H7 (cell line): ENCODE measurements at places on chromosomes 13 and 19. TPM values are rescaled to one million over a fixed set of nuclear protein-coding genes. Genes with fewer than 3 reads are reported as not detected.

Gene TEX101
- not detected in 2 replicates for total RNA-seq

DNA sequence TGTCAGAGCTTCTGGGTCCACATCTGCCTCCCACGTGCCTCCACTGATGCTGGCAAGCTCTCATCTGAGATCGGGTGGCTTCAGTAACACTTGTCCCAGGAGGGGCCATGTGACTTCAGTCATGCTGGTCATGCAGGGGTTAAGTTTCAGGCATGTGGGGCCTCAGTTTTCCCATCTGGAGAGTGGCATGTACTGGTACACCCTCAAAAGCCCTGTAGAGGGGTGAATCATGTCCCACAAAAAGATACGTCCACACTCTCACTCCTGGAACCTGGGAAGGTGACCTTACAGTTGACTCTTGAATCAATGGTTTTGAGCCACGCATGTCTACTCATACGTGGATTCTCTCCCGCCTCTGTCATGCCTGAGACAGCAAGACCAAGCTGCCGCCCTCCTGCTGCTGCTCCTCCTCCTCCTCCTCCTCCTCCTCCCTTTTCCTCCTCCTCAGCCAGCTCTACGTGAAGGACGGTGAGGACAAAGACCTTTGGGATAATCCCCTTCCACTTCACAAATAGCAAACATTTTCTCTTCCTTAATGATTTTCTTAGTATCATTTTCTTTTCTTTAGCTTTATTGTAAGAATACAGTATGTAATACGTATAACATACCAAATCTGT is 53.7 kb downstream of the COMP start:
- no peak for DNase-seq

Gene CEACAM8
- total RNA-seq: not detected in 2 replicates

Gene KLF5
- total RNA-seq: 1.5 and 3.8 TPM in 2 replicates

Gene PRTN3
- total RNA-seq: 0.66 TPM in 1 of 2 replicates, not detected in the other

Gene CGB1
- not detected in 2 replicates for total RNA-seq

DNA sequence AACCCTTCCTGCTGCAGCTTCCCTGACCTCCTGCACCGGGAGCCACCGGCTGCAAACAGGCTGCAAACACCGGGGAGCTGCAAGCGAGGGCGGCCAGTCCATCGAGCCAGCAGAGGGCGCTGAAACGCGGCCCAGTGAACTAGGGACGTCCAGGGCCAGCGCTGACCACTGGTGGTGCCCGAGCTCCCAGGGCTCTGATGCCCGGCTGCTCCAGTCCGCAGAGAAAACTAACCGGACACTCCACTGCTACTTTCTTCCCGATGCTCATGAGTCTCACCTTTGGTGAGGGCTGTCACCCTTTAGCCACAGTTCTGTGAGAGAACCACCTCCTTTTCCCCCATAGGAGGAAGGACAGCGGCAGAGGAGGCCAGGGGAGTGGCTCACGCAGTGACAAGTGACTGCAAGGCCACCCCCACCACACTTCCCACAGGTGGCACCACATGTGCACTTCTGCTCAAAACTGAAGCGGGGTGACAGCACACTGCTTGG is 82.8 kb upstream of the MTIF3 start:
- peak; percentile 85 for DNase-seq

GRCh38 chr19:11268783-11269267 is 6.5 kb upstream of the DOCK6 start:
- DNase-seq: no peak

Gene TNFRSF19
- 0.22 and 0.31 TPM in 2 replicates for total RNA-seq

- no peak for DNase-seq
These were observed 2.0 kb downstream of the CDC34 start for GRCh38 chr19:533364-534058.

Gene SEMA6B
- total RNA-seq: 38.4 and 43.0 TPM in 2 replicates

DNA sequence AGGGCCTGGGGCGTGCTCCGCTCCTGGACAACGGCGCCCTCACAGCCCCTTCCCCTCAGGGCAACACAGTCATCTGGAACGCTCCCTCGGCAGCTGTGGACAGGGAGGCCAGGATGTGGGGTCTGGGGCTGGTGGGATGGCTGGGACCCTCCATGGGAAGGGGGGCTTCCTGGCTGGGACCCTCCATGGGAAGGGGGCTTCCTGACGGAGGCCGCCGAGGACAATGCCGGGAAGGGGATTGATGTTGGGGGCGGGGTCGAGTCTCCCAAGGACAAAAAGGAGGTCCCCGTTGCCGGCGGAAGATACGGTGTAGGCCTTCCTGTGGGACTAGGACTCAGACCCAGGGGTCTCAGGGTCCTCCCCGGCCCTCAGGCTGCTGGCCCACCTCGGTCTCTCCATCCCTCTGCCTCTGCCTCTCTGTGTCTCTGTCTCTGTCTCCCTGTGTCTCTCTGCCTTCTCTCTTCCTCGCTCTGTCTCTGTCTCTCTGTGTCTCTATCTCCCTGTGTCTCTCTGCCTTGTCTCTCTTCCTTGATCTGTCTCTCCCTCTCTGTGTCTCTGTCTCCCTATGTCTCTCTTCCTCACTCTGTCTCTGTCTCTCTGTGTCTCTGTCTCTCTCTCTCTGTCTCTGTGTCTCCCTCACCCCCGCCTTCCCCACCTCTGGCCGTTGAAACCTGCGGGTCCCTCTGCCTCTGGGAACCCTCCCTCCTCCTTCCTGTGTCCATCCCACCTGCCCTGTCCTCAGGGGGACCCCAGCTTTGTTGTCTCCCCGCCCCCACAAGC is 2.7 kb upstream of the MADCAM1 start:
- peak; percentile 70 for DNase-seq

DNA sequence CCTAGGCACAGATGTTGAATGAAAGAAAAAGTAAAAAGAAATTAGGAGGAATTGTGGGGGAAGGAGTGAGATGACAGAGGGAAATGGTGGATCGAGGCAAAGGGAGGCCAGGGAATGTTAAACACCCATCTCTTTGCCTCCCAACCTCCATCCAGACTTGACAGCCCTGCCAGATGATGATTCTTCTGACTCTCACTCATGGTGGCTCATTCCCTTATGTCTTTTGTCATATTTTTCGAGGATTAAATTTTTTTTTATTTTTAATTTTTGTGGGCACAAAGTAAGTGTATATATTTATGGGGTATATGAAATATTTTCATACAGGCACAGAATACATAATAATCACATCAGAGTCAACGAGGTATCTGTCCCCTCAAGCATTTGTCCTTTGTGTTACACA is 42.8 kb downstream of the ADGRE1 start:
- DNase-seq: no peak

DNA sequence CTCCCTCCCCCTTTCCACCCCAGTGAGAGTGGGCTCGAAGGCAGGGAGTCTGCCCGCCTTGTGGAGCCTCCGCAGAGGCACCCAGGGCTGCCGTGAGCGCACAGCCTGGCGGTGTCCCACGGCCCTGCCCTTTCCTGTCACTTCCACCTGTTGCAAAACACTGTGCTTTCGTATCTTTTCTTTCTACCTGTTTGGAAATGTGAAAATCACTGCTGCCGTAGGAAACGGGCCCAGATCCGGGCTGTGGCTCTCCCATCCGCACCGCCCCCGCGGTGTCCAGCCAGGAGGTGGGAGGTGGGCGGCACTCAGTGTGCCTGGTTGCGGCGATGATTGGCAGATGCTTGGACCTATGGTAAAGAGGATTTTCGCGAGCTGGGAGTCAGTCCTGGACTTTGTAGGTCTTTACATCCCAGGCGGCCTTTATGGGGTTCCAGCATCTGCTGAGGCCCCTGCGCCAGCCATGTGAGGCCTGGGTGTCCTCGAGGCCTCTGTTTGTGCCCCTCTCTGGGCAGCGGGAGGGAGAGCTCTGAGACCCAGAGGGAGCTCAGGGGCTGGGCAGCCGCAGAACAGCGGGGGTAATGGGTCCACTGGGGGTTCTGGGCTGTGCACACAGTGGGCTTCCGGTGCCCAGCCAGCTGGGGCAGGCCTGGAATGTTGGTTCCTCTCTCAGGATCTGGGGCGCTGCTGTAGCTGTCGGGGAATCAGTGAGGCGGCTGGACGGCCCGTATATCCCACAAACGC is 6.1 kb downstream of the STK11 start:
- peak; percentile 90 for DNase-seq

Gene MED26
- 12.0 and 14.2 TPM in 2 replicates for total RNA-seq

Gene PSG7
- not detected in 2 replicates for total RNA-seq

Gene SRRM5
- 0.21 and 0.26 TPM in 2 replicates for total RNA-seq

GRCh38 chr13:39417643-39418042 is 185.3 kb downstream of the LHFPL6 start:
- no peak for DNase-seq

Gene ZNF525
- total RNA-seq: 11.3 and 23.6 TPM in 2 replicates

Gene FAM83E
- total RNA-seq: 3.8 and 4.0 TPM in 2 replicates

Gene C1QTNF9
- 0.10 TPM in 1 of 2 replicates, not detected in the other for total RNA-seq

GRCh38 chr19:42412661-42413076 is 14.5 kb downstream of the LIPE start:
- DNase-seq: peak; percentile 42

Gene CRTC1
- total RNA-seq: 3.7 and 6.1 TPM in 2 replicates

GRCh38 chr13:46903748-46904147 is 6.9 kb upstream of the HTR2A start:
- DNase-seq: no peak

Gene IL12RB1
- total RNA-seq: not detected in 2 replicates

Gene PCDH20
- total RNA-seq: 0.89 and 1.4 TPM in 2 replicates

- DNase-seq: no peak
These were observed 41.7 kb downstream of the HTR2A start for GRCh38 chr13:46855166-46855565.

DNA sequence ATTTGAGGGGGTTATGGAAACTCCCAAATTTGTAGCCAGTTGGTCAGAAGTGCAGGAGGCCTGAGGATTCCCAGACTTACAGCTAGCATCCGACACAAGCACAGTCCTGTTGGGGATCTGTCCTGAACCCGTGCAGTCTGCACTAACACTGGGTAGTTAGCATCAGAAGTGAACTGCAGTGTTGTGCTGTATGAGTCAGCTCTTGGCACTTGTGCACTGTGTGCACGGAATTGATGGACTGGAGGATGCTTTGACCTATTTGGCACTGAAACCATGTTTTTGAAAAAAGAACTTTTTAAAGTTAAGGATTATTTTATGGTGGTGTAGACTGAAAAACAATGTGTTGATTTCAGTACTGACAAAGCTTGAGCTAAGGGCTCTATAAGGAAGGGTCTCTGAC is 279.0 kb downstream of the NHLRC3 start:
- no peak for DNase-seq

- no peak for DNase-seq
These were observed 244.8 kb downstream of the NHLRC3 start for GRCh38 chr13:39283072-39283471.

DNA sequence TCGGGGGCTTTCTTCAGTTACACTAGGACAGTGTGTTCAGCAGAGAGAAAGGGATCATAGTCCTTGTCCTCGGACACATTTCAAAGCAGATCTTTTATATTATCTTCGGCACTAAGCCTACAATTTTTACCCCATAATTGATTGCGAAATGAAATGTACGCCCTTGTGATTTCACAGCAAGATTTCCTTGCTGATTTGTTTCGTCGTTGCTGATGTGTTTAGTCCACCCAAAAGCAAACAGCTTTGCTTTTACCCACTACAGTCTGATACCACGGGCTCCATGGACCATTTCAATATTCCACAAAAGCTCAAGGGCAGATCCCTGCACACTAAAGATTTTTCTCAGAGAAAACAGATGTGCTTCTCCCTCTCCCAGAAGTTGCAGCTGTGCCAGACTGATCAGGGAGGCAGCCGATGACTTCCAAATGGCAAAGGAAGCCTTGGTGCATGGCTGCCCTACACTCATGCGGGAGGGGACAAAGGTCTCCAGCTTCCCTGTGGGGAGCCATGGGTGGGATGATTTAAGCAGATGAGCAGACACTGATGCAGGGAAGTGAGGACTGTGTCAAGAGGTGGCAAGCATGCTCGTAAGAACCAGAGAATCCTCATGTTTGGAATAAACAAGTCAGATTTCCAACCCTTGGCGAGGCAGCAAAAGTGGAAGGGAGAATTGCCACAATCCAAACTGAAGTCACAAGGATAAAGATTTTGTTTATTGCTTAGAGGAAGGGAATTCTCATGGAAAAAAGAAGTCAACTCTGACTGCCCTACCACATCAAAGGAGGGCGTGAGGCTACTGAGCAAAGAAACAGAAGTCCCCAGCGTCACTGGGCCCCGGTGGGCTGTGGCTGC is 81.1 kb downstream of the STK24 start:
- DNase-seq: no peak

GRCh38 chr13:56752636-56753035 is 388.1 kb upstream of the PRR20A start:
- DNase-seq: no peak

GRCh38 chr19:50330365-50331078 is 1.3 kb upstream of the KCNC3 start:
- DNase-seq: peak; percentile 98

DNA sequence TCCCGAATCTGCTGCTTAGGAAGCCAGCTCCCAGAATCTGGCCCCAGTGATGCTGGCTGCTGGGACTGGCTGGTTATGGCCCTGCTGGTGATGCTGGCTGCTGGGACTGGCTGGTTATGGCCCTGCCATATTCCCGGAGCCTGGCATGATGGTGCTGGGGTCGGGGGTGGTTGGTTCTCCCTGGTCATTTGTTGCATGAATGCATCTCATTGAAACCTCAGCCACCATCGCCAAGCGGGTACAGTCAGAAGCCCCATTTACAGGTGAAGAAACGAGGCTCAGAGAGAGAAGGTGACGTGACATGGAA is 2.1 kb downstream of the PGLYRP1 start:
- DNase-seq: no peak

- DNase-seq: no peak
These were observed 74.5 kb downstream of the NBEA start for GRCh38 chr13:35016362-35017112.

GRCh38 chr19:3578390-3578789 is 5.6 kb downstream of the HMG20B start:
- no peak for DNase-seq

- peak; percentile 24 for DNase-seq
These were observed 7.4 kb downstream of the ACP5 start for GRCh38 chr19:11570039-11570462.

DNA sequence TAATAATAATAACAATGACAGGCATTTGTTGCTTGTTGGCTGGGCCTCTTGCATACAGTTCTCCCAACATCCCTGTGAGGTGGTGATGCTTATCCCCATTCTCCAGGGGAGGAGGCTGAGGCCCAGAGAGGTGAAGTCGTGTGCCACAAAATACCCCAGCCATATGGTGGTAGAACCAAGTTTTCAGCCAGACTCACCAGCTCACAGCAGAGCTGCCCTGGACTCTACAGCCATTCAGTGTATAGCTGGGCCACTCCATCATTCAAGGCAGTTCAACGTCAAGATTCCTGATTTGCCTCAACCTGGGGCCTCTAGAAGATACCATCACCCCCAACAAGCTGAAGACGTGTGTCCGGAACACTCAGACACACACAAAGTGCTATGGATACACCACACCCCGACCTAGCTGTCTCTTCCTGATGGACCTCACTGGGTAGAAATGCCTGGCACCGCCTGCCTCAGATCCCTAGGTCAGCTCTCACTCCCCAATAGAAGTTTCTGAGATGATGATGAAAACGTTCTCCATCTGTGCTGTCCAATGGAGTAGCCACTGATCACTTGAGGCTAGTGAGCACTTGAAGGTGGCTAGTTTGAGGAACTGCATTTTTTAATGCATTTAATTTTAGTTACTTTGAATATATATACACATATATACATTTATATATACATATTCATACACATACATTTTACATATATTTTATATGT is 4.3 kb upstream of the CEACAM19 start:
- no peak for DNase-seq

- peak; percentile 51 for DNase-seq
These were observed 19.3 kb downstream of the HDGFL2 start for GRCh38 chr19:4491446-4491845.

Gene ZNF99
- total RNA-seq: not detected in 2 replicates

Gene ALDH16A1
- total RNA-seq: 55.5 and 62.2 TPM in 2 replicates

Gene FFAR1
- total RNA-seq: not detected in 2 replicates
